Lung (tissue), 17 donors: ENCODE measurements at places on chromosomes 7 and 10. TPM values are rescaled to one million over a fixed set of nuclear protein-coding genes. Genes with fewer than 3 reads are reported as not detected.

DNA sequence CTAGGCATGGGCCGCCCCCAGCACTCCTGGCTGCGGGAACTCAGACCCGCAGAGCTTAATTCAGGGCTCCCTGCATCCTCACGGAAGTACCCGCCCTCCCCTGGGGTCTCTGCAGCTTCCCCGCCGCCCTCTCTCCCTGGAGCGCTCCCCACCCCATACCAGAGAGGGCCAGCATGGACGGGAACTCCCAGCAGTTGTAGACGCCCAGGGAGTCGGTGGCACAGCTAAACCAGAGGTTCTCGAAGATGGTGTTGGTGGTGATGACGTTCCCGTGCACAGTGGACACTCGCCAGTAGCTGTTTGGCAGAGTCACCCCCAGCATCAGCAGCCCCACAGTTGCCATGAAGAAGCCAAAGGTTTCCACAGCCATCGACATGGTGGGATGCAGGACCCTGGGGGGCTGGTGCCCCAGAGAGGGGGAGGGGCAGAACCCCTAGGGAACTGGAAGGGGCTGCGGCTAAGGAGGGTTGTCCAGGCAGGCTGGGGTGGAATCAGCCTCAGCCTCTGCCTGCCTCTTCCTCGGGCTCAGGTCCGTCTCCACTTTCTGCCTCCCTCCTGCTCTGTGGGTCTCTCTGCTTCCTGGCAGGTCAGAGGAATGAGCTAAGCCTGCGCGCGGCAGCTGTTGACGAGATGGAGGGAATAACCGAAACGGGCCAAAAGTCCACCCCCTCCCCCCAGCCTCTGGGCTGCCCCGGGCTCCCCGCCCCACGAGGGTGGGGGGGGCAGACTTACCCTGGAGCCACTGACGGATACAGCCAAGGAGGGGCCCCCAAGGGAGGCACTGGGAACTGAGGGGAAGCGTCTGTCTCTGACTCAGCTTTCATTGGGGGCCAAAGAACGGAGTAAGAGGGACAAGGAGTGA is at the start of gene CLDN15:
Gene CLDN15, minus strand, starts transcription at position 597 of the 862 bp plus-strand sequence. Its CDS starts 221 bp downstream, at position 376.
- no peaks in the 10 kb centered on the region for H3K36me3 ChIP-seq
- no peaks in the 10 kb centered on the region for H3K27me3 ChIP-seq
- H3K4me1 ChIP-seq: peaks cover 18% of the 10 kb centered on the region
- no peak within 1 kb of the TSS for H3K4me3 ChIP-seq
- no peak for DNase-seq

GRCh38 chr10:28845009-28845682 is 167.8 kb downstream of the BAMBI start:
- DNase-seq: no peak
- H3K36me3 ChIP-seq: no peaks in the 10 kb centered on the region
- no peak overlapping the region for H3K27ac ChIP-seq
- H3K4me1 ChIP-seq: no peaks in the 10 kb centered on the region
- H3K4me3 ChIP-seq: no peak overlapping the region

GRCh38 chr10:130040817-130041330 is 69.8 kb downstream of the C10orf143 start:
- no peak overlapping the region for H3K4me3 ChIP-seq
- H3K27me3 ChIP-seq: no peaks in the 10 kb centered on the region
- peaks cover 7% of the 10 kb centered on the region for H3K4me1 ChIP-seq
- no peaks in the 10 kb centered on the region for H3K36me3 ChIP-seq
- no peak overlapping the region for H3K27ac ChIP-seq
- no peak for DNase-seq

GRCh38 chr7:130593033-130593432 is 75.5 kb downstream of the COPG2 start:
- peak; percentile 6 for DNase-seq
- no peak overlapping the region for H3K4me3 ChIP-seq
- no peaks in the 10 kb centered on the region for H3K4me1 ChIP-seq
- H3K27ac ChIP-seq: no peak overlapping the region
- no peaks in the 10 kb centered on the region for H3K36me3 ChIP-seq

- H3K36me3 ChIP-seq: no peaks in the 10 kb centered on the region
- DNase-seq: no peak
- H3K27ac ChIP-seq: no peak overlapping the region
Measured at GRCh38 chr10:34612446-34612845, 202.7 kb downstream of the PARD3 start.

DNA sequence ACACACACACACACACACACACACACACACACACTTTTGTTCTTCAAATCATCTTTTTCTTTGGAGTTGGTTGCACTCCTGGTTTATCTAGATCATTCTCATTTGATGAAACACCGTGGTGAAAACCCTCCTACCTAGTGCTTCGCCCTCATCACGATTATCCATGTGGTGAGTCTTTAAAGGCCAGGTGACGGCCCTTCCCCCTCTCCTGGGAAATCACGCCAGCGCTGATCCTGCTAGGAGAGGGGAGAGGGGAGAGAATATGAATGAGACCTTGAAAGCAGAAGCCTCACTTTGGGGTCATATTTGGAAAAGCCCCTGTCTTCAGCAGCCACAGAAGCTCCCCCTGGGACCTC is 103.9 kb upstream of the LRRC4 start:
- H3K27me3 ChIP-seq: no peaks in the 10 kb centered on the region
- no peaks in the 10 kb centered on the region for H3K36me3 ChIP-seq
- no peak overlapping the region for H3K4me3 ChIP-seq

GRCh38 chr10:101858723-101859500 is 15.3 kb upstream of the KCNIP2 start:
- no peak overlapping the region for H3K4me3 ChIP-seq
- no peak for DNase-seq
- H3K4me1 ChIP-seq: no peaks in the 10 kb centered on the region
- H3K36me3 ChIP-seq: no peaks in the 10 kb centered on the region
- H3K27me3 ChIP-seq: no peaks in the 10 kb centered on the region

The C7orf57 gene
- 1.6 TPM for polyA plus RNA-seq

The NYAP1 gene
- polyA plus RNA-seq: 0.39 TPM
